NCI-H1694 (cell line): ENCODE measurements at places on chromosomes 16 and 17.

DNA sequence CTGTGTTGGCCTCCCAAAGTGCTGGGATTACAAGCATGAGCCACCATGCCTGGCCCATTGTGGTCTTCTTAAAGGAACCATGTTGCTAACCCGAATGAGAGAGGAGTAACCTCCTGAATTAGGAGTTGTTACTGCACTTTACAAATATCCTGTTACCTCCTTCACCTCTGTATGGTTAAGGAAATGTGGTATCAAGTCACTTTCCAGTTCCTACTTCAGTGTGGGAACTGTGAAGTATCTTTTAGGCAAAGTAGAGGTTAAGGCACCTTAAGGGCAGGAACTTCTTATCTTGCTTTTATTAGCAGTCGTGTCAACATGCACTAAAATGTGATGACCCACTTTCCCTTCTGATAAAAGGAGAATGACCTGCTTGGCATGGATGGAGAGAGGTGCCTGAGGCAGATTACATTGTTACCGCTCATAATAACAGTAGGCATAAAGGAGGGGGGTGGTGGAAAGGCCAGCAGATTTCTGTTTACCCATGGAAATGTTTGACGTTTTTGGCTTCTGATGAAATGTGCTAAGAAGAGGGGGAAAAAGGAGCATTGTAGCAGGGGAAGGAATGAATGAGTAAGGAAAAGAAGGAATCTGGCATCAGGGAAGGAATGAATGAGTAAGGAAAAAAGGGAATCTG lies 28.5 kb downstream of the FTO start:
- DNase-seq: no peak

- no peak for DNase-seq
These were observed 320.2 kb downstream of the MAP2K6 start for GRCh38 chr17:69734656-69735055.

DNA sequence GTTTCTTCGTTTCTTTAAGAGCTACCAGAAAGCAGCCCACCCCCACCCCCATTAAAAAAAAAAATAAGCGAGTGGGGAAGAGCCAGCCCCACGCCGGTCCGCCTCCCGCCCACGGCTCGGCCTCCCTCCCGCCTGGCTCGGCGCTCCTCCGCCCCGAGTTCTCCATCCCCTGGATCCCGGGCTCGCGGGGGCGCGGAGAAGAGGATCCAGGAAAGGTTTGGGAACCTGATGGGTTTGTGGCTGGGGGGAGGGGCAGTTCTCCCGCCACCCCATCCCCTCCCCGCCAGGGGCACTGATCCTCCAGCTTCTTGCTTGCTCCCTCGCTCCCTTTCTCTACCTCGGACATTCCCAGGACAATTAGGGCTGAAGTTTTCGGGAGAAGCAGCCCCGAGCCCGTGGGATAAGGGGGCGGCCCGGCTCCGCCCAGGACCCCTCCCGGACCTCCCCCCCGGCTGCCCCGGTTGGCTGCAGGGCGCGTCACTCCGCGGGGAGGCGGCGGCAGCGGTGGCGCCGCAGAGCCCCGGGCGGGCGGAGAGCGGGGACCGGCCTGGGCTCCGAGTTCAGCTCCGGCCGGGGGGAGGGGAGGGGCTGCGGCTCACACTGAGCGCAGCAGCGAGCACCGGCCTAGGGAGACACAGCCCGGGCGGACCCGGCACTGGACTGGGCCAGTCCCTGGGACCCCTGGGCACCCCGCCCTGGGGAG lies 1.0 kb upstream of the SALL1 start:
- DNase-seq: peak; percentile 19

DNA sequence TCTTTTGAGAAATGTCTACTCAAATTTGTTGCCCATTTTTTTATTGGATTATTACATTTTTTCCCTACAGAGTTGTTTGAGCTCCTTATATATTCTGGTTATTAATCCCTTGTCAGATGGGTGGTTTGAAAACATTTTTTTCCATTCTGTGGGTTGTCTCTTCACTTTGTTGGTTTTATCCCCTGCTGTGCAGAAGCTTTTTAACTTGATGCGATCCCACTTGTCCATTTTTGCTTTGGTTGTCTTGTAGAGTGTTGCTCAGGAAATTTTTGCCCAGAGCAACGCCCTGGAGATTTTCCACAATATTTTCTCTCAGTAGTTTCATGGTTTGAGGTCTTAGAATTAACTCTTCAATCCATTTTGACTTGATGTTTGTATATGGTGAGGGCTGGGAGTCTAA lies 592.8 kb upstream of the GOT2 start:
- DNase-seq: no peak

DNA sequence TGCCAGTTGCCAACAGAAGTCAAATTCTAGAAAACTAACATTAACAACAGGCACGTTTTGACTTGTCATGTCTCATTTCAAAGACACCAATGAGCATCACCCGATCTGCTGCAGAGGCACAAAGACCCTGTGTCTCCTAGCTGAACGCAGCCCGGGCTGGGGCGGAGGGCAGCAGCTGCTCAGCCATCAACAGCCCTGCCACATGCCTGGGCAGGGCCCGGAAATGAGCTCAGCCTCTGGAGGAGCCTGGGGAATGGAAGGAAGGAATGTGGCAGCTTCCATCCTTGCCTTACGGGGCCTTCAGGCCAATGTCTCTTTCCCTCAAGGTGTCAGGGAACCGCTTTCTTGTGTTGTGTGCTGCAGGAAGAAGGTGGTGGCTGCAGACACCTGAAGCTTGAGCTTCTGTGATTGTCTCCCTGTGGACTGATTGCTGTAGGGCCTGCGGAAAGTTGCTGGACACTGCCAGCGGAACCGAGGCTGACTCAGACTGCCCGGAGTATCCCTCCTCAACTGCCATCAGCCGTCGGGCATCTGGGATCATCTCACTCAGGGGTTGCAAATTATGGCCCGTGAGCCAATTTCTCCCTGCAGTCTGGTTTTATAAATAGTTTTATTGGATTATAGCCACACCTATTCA lies 7.3 kb downstream of the CDH13 start:
- DNase-seq: peak; percentile 89

DNA sequence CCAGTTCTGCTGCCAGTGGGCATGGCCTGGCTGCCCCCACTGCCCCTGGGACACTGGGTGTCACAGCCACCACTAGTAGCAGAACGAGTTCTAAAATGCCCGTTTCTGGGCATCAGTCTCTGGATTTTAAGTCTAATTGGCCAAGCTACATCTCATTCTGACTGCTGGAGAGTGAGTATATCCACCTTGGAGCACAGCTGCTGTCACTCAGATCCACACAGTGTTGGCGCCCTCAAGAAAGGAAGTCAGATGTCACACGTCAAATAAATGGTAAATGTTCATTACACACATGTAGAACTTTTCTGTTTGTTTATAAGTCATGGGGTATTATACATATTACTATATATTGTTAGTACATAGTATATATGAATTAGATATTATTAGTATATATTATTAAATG lies 19.4 kb downstream of the GNGT2 start:
- DNase-seq: no peak

DNA sequence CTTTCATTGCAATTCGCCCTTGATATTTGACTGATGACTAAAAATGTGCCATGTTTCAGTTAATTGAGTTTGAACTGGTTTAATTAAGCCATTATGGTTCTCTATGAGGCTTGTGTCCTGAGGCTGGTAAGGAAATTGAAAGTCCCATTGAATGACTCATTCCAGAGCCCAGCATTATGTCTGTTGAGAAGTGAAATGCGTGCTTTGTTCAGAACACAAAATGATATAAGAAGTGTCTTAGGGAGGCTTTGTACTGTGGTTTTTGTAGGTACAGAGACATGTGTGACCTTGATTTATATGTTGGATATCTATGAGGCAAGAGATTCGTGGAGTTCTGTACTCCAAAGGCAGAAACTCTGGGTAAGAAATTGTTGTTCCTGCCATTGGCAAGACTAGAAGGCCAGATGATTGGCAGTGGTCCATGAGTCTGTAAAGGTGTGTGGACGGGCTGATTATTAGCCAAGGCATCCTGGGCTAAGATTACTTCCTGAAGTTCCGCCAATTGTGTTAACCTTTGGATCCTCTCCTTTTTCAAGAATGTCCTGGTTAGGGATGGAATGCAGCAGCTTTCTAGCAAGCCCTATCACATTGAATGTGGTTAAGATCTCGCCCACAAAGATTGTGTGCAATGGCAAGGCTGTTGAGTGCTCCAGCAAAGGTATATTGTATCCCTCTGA lies 103.7 kb downstream of the NPIPB5 start:
- DNase-seq: no peak

GRCh38 chr17:15892731-15893657 lies 51.9 kb upstream of the ADORA2B start:
- DNase-seq: no peak

GRCh38 chr16:1564325-1564724 lies 30.9 kb downstream of the TMEM204 start:
- DNase-seq: no peak

GRCh38 chr16:17452922-17453321 lies 17.8 kb downstream of the XYLT1 start:
- DNase-seq: no peak

DNA sequence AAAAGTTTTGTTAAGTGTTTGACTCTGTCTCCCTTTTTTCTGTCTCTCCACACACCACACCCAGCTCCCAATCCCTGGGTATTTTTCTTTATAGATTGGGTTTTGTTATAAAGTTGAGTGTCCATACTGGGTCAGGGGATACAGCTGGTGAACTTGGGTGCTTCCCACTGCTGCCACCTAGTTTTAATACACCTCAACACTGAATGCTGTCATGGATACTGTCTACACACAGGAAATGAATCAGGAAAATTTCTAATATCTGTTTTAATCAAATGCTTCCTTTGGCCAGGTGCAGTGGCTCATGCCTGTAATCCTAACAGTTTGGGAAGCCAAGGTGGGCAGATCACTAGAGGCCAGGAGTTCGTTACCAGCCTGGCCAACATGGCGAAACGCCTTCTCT lies 5.3 kb upstream of the TAOK1 start:
- DNase-seq: no peak

GRCh38 chr17:42129109-42129837 lies 6.7 kb downstream of the HSPB9 start:
- DNase-seq: no peak

GRCh38 chr16:16025214-16025968 lies 76.0 kb downstream of the ABCC1 start:
- DNase-seq: no peak

GRCh38 chr16:84071121-84071520 lies 28.5 kb upstream of the SLC38A8 start:
- DNase-seq: no peak

- no peak for DNase-seq
These were observed 33.1 kb downstream of the FOXL1 start for GRCh38 chr16:86611525-86611855.

- no peak for DNase-seq
These were observed 63.7 kb downstream of the C16orf95 start for GRCh38 chr16:87253536-87253935.

DNA sequence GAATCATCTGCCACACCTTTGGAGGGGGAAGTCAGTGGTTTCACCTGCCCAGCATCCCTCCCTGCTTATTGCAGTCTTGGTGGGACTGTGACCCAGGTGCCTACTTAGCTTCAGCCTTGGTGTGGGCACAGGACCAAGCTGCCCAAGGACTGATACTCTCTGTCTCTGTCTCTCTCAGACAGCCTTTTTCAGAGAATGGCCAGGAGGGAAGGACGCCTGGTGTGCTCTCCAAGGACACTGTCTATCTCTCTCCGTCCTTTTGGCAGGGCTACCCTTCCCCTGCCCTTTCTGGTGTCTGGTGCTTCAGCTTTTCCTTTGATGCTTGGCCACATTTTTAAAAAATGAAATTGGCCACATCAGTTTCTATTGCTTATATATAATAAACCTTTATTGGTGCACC lies 19.6 kb downstream of the PIK3R6 start:
- DNase-seq: no peak

DNA sequence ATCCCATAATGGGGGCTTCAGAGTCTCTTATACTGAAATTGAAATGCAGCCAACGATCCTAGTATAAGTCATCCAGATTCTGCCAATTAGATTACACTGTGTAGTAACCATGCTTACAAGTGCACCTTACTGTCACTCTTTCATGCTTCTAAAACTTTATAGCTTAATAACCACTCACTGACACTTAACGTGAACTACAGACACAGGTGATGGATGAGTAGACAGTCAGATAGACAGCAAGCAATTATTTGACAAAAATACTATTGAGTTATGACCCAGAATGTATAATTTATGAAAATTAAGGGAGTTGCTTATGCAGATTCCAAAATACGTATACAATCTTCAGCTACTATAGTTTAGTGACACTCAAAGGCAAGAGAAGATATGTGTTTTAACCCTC lies 6.3 kb downstream of the CDH8 start:
- DNase-seq: no peak

- peak; percentile 52 for DNase-seq
These were observed 20.3 kb upstream of the NFATC3 start for GRCh38 chr16:68064791-68065365.

DNA sequence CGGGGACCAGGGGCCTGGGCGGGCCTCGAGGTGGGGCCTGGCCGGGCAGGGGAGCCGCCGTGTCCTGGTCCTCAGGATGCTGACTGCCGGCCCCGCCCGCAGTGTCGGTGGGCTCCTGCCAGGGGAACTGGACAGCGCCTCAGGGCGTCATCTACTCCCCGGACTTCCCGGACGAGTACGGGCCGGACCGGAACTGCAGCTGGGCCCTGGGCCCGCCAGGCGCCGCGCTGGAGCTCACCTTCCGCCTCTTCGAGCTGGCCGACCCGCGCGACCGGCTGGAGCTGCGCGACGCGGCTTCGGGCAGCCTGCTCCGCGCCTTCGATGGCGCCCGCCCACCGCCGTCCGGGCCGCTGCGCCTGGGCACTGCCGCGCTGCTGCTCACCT lies 2.3 kb upstream of the PAQR4 start:
- no peak for DNase-seq

DNA sequence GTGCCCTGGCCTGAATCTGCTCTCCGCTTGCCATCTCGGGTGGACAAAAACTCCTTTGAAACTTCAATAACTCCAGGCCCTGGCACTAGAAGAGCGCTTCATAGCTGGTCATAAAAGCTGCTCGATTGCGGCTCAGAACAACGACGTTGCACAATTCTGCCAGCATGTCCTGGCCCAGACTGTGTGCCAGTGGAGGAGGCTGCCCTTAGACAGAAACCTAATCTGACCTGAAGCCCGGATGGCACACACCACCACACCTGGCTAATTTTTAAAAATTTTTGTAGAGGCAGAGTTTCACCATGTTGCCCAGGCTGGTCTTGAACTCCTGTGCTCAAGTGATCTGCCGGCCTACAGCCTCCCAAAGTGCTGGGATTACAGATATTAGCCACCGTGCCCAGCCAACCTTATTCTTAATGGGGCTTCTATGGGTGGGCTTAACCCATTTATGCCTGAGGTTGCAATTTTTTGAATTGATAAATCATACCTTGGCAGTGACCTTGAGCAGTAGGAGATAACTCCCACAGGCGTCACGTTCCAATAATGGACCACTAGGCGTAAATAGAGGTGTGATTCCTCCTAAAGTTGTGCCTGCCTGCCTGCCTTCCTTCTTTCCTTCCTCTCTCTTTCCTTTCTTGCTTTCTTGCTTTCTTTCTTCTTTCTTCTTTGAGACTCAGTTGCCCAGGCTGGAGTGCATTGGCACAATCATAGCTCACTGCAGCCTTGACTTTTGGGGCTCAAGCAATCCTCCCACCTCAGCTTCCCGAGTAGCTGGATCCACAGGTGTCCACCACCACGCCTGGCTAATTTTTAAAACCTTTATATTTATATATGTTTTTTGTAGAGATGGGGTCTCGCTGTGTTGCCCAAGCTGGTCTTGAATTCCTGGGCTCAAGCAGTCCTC lies 1.1 kb upstream of the PPL start:
- DNase-seq: no peak

- DNase-seq: no peak
These were observed 1.1 kb upstream of the RAPGEFL1 start for GRCh38 chr17:40175928-40176753.

- no peak for DNase-seq
These were observed 15.8 kb upstream of the AGRP start for GRCh38 chr16:67499106-67499505.
